ENCODE measurements at places on chromosomes 5 and 9.

DNA sequence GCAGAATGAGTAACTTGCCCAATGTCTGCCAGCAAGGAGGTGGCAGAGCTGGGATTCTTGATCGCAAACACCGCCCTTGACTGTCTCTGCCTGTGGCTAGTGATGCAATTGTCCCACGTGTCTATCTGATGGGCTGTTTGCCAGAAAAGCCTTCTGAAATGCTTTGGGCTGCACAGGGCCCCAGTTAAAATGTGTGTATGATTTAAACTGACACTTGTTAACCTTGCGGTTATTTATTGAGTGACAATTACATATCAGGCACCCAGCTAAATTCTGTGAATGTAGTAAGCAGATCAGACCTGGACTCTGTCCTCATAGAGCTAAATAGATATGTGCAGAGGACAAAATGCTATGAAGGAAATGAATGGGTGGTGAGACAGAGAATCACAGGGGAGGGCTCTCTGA, 11.6 kb upstream of the IL12B start:
- peak; percentile 76 for DNase-seq

- no peak for DNase-seq
These were observed 148.0 kb downstream of the BRINP1 start for GRCh38 chr9:119221276-119221675.

- peak; percentile 42 for DNase-seq
These were observed at the start of gene HCN1 for GRCh38 chr5:45696206-45696836. HCN1 (minus strand) TSS chr5:45696380.

DNA sequence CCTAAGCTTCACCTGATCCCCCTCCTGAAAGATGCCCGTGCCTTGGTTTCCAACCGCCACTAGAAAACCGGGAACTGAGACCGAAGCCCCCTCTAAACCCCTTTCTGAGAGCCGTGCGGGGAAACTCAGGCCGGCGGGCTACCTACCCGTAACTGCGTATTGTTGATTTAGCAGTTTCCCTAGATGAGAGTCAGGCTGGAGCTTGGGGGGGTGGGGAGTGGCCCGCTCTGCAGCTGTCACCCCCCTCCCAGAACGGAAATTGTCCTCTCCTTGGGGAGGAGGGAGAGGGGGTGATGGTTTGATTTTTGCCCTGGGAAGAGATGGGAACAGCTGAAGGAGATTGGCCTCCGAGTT, 2.5 kb downstream of the CXXC5 start:
- DNase-seq: no peak

DNA sequence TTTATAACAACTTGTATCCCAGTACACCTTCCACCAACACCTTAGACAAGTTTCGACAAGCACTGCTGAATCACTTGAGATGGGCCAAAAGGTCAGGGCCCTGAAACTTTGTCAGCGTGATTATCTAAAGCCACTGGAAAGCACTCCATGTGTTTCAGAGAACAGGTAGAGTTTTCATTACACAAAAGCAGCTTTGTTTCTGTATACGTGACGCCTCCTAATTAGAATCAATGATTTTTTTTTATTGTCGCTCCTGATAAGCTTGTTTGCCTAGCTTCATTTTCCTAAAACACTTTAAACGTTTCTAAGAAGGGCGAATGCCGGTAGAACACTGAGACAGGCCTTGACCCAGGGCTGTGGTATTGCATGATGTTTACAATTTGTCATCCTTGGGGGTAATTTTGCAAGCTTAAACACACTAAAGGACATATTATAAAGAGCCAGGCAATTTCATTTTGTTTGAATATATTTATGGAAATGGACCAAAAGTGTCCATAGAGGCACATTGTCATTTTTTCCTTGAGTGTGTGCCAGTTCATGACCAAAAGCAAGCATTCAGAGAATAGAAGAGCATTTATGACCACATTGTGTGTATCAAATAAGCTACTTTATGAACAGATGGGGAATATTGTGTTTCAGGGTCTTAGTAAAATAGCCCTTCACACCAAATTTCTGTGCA, 193.6 kb downstream of the GLIS3 start:
- DNase-seq: no peak
